ENCODE measurements at places on chromosomes 7 and 10. TPM values are rescaled to one million over a fixed set of nuclear protein-coding genes. Genes with fewer than 3 reads are reported as not detected.
A peak's percentile ranks its signal among the peaks of the same experiment; 100 is the strongest.

Gene C7orf33
- polyA plus RNA-seq = not detected

Gene TMEM273
- polyA plus RNA-seq = 5.5 TPM

Gene TUBB8
- 0.81 TPM for polyA plus RNA-seq

Gene LRRD1
- 0.19 TPM for polyA plus RNA-seq

Gene SEMA4G
- polyA plus RNA-seq = 121 TPM

Gene NSMCE4A
- 77.2 TPM for polyA plus RNA-seq

Gene CALCR
- 0.34 TPM for polyA plus RNA-seq

Gene BLNK
- 27.4 TPM for polyA plus RNA-seq

Gene FAM25A
- polyA plus RNA-seq = not detected

Gene GPR85
- polyA plus RNA-seq = 3.1 TPM

DNA sequence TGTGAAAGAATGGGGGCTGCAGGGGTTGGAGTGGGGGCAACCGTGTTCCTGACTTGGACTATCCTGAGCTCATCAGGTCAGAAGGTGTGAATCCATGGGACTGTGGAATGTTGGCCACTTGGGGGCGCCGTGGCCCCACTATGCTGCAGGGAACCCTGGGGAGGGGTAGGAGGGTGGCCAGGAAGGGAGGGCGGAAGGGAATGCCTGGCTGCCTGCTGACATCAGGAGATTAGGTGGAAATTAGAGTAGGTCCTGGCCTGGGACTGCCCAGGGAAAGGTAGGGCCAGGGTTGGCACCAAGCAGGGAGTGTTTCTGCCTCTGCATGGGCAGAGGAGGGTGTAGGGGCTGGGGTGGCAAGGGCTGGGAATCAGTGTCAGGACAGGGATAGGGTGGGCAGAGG, 65.8 kb upstream of the PRSS58 start:
- H3K4me3 ChIP-seq = no peak overlapping the region
- H3K4me1 ChIP-seq = no peaks in the 10 kb centered on the region
- H3K27ac ChIP-seq = no peak overlapping the region
- H3K36me3 ChIP-seq = no peaks in the 10 kb centered on the region

DNA sequence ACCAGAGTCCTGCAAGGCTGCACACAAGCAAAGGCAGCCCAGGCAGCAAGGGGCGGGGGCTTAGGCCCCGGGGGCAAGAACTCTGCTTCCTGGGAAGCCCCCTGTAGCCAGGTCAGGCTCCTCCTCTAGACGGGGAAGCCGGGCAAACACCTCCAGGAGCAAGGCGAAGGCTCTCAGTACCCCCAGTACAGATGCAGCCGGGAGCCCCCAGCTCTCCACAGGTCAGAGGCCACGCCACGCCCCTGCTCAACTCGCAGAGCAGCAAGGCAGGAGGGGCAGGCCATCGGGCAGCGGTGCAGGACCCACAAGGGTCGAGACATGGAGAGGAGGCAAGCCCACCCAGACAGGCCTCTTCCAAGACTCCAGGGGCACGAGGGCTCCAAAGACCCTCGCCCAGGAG, 108.8 kb downstream of the MAD1L1 start:
- no peaks in the 10 kb centered on the region for H3K4me1 ChIP-seq
- DNase-seq = no peak
- H3K4me3 ChIP-seq = no peak overlapping the region
- no peak overlapping the region for H3K27ac ChIP-seq
- no peaks in the 10 kb centered on the region for H3K27me3 ChIP-seq

DNA sequence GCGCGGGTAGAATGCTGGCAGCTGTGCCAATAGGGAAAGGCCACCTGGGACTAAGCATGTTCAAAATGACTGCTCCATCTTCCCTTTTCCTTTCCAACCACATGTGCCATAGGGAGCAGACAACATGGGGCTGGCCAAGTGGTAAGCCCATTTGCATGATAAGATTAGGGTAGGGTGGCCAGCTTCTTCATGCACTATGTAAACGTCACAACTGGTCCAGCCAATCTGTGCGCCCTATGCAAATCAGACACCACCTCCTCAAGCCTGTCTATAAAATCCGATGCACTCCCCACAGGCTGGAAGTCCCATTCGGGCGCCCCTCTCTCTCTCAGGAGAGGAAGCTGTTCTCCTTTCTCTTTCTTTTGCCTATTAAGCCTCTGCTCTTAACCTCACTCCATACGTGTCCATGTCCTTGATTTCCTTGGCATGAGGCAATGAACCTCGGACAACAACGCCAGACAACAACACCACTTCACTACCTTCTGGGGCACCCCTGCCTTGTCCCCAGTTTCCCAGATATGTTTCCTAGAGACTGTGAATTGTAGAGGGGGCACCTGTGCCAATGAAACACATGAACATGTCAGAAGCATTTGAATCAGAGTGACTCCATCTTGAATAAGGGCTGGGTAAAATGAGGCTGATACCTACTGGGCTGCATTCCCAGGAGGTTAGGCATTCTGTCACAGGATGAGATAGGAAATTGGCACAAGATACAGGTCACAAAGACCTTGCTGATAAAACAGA, 19.1 kb upstream of the EXOC6 start:
- no peaks in the 10 kb centered on the region for H3K36me3 ChIP-seq
- no peak overlapping the region for H3K4me3 ChIP-seq
- H3K27ac ChIP-seq = no peak overlapping the region
- DNase-seq = no peak
- H3K4me1 ChIP-seq = no peaks in the 10 kb centered on the region

DNA sequence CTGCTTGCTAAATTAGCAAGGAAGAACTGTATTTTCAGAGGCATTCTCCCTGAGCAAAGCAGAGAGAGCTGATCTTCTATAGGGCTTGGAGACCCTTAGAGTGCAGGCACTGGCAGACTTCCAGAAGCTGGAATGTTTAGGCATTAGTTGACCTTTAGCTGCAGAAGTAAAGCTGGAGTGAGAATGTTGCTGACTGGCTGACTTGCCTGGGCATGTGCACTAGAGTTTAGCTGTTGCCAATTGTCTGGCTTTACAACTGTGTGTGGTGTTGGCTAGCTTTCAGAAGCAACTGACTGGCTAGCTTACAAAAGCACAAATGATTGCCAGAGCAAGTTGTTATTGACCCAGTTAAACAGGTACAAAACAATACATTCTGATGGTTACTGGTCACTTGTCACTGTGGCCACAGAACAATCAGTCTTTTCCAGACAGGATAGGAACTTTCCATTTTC, 25.1 kb downstream of the FAM13C start:
- H3K27me3 ChIP-seq = no peaks in the 10 kb centered on the region
- no peaks in the 10 kb centered on the region for H3K4me1 ChIP-seq
- DNase-seq = peak; percentile 19
- no peaks in the 10 kb centered on the region for H3K36me3 ChIP-seq

GRCh38 chr10:3647074-3647473, 137.9 kb downstream of the KLF6 start:
- H3K4me3 ChIP-seq = no peak overlapping the region
- no peak overlapping the region for H3K27ac ChIP-seq
- H3K36me3 ChIP-seq = no peaks in the 10 kb centered on the region
- DNase-seq = no peak
- no peaks in the 10 kb centered on the region for H3K27me3 ChIP-seq
- H3K4me1 ChIP-seq = no peaks in the 10 kb centered on the region
